NCI-H510A (cell line): ENCODE measurements at places on chromosomes 3 and 15.

DNA sequence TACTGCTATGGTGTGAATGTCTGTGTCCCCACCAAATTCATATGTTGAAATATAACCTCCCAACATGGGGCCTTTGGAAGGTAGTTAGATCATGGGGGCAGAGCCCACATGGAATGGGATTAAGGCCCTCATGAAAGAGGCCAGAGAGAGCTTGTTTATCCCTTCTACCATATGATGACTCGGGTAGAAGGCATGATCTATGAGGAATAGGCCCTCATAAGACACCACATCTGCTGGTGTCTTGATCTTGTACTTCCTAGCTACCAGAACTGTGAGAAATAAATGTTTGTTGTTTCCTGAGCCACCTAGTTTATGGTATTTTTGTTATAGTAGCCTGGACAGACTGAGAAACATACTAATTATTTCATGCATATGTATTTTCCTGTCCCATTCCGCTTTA is 51.9 kb downstream of the WWTR1 start:
- DNase-seq, result no peak

DNA sequence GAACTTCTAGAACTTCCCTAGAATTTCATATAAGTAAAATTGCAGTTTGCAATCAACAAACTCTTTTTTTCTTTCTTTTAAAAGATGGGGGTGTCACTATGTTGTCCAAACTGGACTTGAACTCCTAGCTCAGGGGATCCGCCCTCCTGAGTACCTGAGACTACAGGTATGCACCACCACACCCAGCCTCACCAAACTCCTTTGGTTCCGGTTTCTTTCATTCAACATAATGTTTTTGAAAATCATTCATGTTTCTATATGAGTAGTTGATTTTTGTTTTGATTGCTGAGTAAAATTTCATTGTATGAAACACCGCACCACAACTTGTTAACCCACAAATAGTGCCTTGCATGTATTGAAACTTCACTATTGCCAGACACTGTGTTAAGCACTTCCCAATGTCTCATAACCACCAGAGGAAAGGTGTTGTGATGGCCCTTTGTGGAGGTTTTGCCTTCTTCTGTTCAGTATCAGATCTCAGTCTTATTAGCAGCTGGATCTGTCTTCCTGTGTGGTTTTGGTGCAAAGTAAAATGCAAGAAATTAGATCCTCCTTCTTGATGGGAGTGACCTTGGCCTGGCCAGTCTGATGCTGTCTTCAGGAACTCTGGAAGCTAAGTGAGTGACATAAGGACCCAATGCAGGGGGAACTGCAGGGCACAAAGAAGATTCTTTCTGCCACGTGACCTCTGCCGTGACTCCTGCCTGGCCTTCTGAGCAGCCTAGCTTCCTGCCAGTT is 78.8 kb upstream of the UBE2E1 start:
- DNase-seq, result no peak

DNA sequence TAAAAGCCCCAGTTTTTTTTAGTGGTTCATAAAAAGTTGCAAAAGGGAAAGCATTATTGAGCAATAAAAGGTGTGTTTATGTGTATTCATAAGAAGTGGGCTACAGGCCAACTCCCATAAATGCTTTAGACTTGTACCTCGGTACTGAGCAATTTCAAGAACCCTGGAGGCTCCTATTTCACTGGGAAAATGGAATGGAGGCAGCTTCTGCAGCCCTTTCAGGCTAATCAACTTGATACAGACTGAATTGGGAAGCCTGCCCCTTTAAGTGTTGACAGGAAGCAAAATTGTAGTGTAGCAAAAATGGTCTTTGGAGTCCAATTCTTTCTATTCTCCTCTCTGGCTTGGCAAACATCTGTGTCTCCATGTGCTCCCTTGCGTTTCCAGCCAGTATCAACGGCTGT is 118.8 kb downstream of the ECT2 start:
- DNase-seq, result no peak

DNA sequence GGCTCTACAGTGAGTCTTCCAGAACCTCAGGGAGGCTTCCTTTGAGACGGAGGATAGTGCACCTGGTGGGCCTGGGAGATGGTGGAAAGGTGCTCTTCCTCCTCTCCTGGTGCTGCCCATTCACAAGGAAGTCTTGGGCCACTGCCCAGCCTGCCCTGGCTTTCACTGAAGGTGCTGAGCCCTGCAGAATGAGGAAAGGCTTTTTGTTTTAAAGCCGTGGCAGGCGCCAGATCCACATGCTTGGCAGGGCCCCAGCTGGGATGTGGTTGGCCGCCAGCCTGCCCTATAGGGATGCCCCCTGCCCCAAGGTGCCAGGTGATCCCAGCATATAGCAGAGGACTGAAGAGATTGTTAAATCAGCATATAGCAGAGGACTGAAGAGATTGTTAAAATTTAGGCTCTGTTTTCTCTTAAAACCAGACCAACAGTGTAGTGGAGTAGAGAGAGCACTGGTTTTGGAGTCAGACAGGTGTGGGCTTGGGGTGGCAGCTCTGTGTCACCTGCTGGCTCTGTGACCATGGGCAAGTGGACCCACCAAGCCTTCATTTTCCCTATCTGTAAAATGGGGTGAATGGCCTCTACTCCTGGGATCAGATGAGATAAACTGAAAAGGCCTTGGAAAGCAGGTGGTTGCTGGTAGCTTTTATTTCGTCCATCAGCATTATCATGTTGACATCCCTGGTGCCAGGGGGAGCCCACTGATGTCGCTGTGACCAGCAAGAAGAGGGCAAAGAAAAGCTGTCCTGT is 53.3 kb downstream of the SLC6A6 start:
- DNase-seq, result no peak

GRCh38 chr3:197482001-197482400 is 73.8 kb downstream of the BDH1 start:
- DNase-seq, result no peak
